ENCODE measurements at places on chromosomes 12 and 14.

GRCh38 chr12:39145175-39145999 is 240.0 kb upstream of the CPNE8 start:
- no peak for DNase-seq

DNA sequence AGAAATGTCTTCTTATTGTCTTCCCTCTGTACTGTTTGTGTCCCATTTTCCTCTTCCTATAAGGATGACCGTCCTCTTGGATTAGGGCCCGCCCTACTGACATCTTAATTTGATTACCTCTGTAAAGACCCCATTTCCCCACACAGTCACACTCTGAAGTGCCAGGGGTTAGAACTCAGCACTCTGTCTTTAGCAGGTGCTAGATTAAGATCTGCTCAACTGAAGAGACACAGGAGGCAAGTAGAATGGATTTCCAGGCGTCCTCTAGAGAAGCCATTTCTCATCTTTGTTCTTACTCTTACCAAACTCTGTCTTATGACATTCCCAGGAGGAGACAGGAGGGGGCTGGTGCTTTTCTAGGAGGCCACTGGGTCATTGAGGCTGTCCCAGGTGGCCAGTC is 50.8 kb downstream of the VCPKMT start:
- DNase-seq = no peak

DNA sequence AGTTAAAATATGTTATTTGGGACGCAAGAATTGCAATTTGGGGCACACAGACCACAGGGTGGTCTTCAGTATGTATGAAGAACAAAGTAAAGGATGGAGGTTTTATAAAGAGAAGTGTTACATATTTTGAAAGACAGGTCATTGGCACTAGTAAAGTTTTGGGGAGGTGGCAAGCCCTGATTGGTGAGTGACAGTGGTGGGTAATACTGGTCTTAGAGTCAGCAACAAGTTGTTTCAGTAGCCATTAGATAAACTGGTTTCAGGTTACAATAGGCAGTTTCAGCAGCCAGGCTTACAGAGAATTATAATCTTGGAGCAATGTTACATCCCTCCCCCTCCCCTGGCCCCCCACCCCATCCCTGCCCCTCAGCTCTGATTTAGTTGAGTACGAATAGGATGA is 17.5 kb downstream of the MARK3 start:
- DNase-seq = no peak

DNA sequence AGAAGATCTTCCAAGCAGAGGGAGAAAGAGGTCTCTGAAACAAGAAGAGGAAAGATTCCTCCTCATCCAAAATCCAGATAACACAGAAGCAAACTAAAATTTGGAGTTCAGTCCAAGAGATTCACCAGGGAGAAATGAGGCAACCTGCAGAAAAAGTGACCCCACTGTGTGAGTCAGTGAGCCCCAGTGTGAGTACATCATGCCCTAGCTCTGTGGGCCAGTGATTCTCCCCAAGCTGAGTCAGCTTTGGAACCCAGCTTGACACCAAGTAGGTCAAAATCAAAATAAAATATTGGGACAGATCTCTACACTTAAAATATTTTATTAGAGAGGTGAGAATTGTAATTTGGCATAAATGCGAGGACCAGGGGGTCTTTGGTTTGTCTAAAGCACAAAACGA is 17.2 kb downstream of the CLEC2B start:
- no peak for DNase-seq

GRCh38 chr14:93096691-93097322 is 18.9 kb downstream of the ITPK1 start:
- DNase-seq = no peak

DNA sequence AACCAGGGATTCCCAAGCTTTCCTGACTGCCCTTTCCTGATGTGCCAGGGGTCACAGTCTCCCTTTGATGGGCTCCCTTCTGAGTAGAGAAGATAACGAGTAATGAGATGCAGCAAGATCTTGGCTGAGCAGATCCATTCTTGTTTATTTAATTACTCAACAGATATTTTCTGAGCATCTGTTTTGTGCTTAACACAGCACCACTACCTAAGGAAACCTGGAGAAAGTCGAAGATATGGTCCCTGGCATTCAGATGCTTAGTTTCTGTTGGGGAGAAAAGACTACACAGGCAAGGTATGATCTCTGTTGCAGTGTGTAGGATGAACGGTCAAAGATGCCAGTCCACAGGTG is 3.9 kb downstream of the AJUBA start:
- DNase-seq = no peak

DNA sequence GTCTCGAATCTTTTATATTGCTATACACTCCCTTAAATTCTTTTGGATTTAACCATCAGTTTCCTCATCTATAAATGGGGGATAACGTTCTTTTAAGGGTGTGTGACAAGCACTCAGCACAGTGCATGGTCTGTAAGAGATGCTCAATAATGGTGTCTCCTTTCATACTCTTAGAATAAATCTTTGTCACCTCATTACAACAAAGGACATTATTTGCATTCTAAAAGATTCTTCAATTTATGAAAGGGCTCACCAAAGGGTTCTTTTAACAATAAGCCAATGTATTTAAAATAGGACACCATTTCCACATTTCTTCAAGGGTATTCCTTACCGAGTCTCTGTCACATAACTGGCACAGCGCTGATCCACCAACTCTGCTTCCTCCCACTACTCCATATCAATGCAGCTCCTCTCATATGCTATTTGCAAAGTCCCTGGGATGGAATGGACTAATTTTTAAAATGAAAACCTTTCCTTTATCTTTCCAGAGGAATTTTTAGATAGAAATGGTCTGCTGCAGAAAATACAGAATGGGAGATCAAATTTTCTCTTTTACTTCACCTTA is 29.2 kb upstream of the RIC8B start:
- no peak for DNase-seq

GRCh38 chr14:101945171-101945570 is 19.2 kb upstream of the DYNC1H1 start:
- no peak for DNase-seq

- no peak for DNase-seq
These were observed 104.0 kb downstream of the STAB2 start for GRCh38 chr12:103691063-103691462.
